ENCODE measurements at places on chromosomes 12 and 14.
A peak's percentile ranks its signal among the peaks of the same experiment; 100 is the strongest.

DNA sequence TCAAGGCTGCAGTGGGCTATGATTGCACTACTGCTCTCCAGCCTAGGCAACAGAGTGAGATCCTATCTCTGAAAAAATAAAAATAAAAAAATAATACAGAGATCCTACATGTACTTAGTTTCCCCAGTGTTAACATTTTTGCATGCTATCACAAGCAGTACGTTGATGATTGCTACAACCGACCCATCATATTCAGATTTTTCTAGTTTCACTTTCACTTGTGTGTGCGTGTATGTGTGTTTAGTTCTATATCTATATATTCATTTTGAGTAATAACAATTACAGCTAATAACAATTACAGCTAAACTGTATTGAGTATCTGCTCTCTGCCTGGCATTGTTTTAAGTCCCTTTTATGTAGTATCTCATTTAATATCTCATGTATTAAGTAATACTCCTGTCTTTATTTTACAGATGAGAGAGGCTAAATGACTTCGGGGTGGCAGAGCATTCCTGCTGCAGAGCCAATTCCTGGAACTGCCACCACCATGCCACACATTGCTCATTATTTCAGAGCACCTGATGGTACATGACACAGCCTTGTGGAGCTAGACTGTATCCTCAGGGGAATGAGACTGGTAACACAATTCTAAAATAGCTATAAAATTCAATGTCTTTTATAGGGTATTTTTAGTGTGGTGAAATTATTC lies 153.1 kb downstream of the BCAT1 start:
- DNase-seq, result no peak

DNA sequence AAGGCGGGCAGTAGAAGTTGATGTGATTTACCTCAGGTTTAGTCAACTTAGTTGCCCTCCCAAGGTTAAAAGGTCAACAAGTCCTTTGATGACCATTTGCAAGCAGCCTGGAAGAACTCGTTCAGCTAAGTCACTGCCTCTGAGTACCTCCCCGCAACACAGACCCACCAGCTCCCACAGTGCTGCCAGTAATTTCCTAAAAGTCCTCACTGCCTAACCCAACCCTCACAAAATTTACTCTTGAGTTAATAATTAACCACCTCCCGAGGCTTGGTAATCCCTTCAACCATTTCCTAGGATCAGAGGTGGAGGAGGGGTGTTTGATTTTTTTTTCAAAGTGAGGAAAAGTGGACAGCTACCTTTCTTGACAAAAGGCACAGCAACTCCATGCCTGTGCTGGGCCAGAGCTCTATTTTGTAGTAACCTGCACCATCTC lies 55.8 kb downstream of the MAP3K9 start:
- DNase-seq, result no peak

- peak; percentile 65 for DNase-seq
These were observed at the start of gene NFATC4 for GRCh38 chr14:24367514-24368211. Gene NFATC4 (plus strand): TSS chr14:24368184. CDS start chr14:24368341, 157 bp downstream.

DNA sequence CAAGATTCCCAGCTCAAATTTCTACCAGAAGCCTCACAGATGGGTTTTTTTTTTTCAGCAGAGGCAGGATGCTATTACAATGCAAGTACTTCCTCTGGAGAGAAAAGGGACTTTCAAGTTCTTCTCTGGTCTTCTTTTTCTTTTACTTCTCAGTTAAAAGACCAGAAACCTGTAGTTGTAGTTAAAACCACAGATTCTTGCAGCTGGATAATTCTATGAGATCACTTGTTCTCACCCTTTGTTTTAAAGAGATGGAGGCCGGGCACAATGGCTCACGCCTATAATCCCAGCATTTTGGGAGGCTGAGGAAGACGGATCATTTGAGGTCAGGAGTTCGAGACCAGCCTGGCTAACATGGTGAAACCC lies 47.6 kb upstream of the OVCH1 start:
- DNase-seq, result no peak

DNA sequence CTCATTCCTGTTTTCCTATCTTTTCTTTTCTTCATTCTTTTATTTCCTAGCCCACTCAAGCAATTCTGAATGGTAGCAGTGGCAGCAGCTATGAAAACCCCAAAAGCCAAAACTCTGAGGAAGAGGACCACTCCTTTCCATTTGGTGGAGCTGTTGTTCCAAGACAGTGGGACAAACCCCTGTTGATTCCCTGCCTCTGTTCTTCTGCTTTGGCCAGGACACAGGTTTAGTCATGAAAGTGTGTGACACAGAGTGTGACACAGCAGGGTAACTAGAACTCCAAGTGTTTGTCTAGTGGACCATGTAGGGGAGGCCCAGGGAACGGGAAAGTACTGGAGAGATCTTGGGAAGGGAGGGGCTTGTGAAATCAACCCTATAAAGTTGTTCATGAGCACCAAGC lies 71.1 kb downstream of the PTCSC3 start:
- DNase-seq, result no peak

GRCh38 chr12:22792138-22792537 lies 167.2 kb downstream of the ETNK1 start:
- no peak for DNase-seq

DNA sequence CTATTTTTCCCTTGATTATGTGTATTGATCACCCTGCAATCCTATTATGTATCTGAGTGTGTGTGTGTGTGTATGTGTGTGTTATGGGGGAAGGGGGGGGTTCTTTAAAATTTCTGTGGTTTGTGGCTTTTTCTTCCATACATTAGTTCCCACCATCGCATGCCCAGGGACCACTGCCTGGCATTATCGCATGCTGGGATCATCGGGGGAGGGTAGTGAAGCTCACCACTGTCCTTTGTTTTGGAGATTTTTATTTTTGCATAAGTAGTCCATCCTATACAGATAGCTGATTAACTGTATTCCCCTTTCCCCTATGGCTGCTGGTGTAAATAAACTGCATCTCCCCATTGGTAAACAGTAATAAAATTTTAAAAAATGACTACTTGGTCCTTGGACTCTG lies 3.4 kb downstream of the ATXN7L3B start:
- no peak for DNase-seq

DNA sequence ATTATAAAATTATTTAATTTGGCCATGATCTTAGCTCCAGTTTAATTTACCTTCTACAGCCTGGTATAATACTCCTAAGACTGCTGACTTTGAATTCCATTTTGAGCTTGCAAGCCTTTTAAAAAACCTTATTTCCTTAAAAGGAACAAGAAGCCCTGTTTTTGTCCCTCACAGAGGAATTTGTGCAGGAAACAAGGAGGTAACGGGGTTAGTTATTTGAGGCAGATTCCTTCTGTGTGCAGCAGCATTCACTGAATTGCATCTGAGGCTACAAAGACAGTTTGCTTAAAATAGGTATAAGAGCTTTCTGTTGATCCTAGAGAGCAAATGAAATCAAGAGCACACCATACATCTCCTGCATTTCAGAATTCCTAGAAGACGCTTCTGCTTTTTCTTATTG lies 403.3 kb upstream of the PRICKLE1 start:
- no peak for DNase-seq

GRCh38 chr14:99266181-99267178 lies 5.5 kb downstream of the BCL11B start:
- peak; percentile 55 for DNase-seq

GRCh38 chr14:20712904-20713303 lies 24.3 kb downstream of the ANG start:
- DNase-seq, result no peak
